Dermis microvascular lymphatic vessel endothelial cell (primary cell): ENCODE measurements at places on chromosomes 12 and 14. TPM values are rescaled to one million over a fixed set of nuclear protein-coding genes. Genes with fewer than 3 reads are reported as not detected.

The TRIP11 gene
- 20.8 and 26.2 TPM in 2 replicates for total RNA-seq

GRCh38 chr14:42469637-42470426 lies 863.2 kb downstream of the LRFN5 start:
- DNase-seq, result no peak

DNA sequence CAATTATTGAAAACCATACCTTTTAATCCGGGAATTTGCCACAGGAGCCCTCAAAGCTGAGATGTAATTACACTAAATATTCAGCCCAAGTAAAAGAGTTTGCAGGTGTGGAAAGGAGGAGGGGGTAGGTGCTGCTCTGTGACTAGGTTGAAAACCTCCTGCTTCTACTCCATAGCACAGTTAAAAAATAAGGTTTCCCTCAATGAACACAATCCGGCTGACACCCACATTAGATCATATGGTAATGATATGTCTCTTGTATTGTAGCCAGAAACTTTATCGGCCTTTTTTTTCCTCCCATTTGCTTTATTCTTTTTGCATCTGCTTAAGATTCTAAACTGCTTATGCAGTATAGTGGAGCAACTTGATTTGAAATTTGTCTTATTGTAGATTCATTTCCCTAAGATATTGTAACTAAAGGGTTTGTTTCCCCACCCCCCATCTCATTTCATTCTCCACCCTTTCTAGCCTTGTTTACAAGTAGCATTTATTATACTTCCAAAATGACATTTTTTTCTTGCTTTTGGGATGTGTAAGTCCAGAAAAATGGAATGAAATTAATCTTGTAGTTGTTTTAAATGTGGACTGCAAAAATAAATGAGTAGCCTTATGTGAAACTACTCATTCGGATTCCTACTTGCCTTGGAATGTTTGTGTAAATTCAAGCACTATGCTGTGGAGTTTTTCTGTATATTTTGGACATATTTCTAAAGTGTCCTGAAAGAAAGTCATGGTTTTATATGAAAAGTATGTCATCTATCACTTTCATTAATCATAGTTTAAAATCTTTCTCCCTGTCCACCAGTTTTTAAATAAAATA lies at the start of gene DCN:
DCN (minus strand) TSS at position 182 of the 820 bp plus-strand sequence. CDS start 4,265 bp downstream, outside the sequence.
- DNase-seq, result no peak

The MAP3K9 gene
- under 0.01 and 0.13 TPM in 2 replicates for total RNA-seq

The RHEBL1 gene
- total RNA-seq, result 1.9 and 2.2 TPM in 2 replicates

The TNFRSF1A gene
- total RNA-seq, result 41.7 and 71.4 TPM in 2 replicates

The PDE3A gene
- 0.39 and 0.51 TPM in 2 replicates for total RNA-seq

The AMN gene
- total RNA-seq, result 0.13 TPM in 2 replicates

The LYZ gene
- under 0.01 TPM in 1 of 2 replicates, not detected in the other for total RNA-seq

DNA sequence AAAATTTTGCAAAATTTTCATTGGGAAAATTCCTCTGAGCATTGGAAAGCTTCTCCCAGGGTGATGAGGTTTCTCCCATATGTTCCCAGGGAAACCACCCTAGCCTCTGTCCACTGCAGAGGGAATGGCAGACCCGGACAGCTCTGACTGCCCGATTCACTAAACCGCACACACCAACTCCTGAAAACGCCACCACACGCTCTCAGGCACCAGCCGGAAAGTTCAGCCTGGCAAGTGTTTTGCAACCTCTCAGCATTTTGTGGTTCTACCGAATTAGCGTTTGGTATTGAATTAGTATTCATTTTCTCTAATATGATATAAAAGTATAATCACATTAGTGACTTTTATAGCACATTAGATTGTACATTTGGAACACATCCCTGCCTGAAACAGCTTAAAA lies 213.4 kb downstream of the PHETA1 start:
- no peak for DNase-seq

DNA sequence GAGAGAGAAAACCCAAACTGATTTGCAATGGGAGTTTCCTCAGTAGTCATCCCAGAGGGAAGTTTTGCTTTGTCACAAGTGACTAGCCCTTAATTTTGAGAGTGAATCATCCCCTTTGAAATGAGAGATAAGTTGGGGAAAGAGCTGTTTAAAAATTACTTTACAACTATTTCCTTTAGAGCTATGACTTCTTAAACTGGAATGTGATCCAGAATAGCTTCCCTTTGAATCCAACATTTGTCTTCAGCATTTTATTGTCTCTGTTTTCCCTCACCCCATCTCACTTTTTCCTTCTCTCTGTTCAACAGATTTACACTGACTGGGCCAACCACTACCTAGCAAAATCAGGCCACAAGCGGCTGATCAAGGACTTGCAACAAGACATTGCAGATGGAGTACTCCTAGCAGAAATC lies 109.3 kb downstream of the NAV3 start:
- DNase-seq, result peak; percentile 86

DNA sequence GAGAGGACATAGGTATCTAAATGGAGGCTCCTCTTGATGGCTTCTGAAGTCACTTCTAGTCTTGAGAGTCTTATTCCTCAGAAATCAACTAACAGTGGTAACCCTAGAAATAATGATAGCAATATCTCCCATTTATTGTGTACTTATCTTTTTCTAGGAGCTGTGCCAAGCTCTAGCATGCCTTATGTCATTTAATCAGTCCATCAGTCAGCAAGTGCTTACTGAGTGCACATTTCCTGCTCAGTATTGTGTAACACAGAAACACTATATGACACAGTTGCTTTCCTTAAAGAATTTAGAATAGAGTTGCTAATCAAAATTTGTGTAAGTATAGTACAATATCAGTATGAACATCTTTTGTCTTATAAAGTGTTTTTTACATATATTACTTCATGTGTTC lies 36.6 kb downstream of the KRT76 start:
- peak; percentile 12 for DNase-seq

GRCh38 chr14:28163897-28164296 lies 602.7 kb upstream of the FOXG1 start:
- no peak for DNase-seq

GRCh38 chr12:115353467-115353866 lies 669.5 kb upstream of the TBX3 start:
- DNase-seq, result no peak

GRCh38 chr14:67941456-67942018 lies 122.0 kb downstream of the RAD51B start:
- peak; percentile 7 for DNase-seq

DNA sequence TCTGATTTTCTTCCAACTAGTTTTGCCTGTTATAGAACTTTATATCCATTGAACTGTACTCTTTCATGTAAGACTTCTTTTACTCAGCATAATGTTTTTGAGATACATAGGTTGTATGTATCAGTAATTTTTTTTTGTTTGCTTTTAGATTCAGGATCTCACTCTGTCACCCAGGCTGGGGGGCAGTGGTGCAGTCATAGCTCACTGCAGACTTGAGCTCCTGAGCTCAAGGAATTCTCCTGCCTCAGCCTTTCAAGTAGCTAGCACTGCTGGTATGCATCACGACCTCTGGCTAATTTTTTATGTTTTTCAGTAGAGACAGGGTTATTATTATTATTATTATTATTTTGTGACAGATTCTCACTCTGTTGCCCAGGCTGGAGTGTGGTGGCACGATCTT lies 65.0 kb upstream of the DDHD1 start:
- DNase-seq, result no peak

- no peak for DNase-seq
These were observed 371.3 kb upstream of the FAR2 start for GRCh38 chr12:28777603-28778365.

The GLT8D2 gene
- total RNA-seq, result 3.9 and 4.8 TPM in 2 replicates

DNA sequence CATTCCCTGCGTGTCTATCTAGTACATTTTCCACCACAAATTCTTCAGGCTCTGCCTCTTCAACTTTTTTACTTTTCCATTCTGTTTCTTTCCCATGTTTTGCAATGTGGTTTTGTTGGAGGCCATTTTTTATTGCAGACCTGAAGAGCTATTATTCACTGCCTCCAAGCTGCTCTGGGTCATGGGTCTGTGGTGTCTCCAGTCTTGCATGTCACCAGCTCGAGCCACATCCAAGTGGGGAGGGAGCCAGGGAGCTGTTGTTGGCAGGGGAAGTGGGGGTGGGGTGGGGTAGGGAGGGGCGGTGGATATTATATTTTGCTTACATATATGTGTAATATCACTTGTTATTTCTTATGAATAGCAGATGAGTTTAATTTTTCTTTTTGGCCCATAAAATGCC lies 69.1 kb downstream of the VEZT start:
- no peak for DNase-seq

DNA sequence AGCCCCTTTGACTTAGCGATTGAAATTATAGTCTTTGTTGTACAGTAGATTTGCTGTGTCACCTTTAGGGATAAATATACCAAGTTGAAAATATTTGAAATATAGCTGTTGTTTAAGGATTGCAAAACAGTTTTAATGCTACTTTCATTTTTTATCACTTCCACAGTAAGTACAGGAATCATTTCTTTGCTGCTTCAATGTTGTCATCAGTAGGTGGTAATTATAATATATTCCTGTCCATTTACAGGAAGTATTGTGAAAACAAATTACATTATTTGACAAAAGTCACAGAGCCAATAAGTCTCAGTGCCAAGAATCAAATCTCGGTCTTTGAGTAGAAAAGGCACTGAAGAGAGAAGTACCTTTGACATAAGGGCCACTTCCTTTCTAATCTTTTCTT lies 342.6 kb upstream of the RGS6 start:
- no peak for DNase-seq

DNA sequence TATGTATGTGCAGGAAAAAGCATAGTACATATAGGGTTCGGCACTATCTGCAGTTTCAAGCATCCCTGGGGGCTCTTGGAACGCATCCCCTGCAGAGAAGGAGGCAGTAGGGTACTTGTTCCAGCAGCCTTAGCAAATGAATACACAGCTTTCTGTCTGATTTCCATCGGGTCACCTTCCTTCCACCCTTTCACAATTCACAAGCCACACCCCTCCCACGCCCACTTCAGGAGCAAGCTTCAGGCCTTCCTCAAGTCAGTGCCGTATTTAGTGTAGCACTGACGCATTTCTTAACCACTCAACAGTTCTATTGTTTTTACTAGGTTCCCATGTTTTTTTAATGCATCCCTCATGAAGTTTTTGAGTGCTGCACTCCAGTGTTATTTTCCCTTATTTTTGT lies 64.2 kb downstream of the CLMN start:
- peak; percentile 66 for DNase-seq

GRCh38 chr12:25903603-25904245 lies 54.8 kb upstream of the RASSF8 start:
- no peak for DNase-seq

DNA sequence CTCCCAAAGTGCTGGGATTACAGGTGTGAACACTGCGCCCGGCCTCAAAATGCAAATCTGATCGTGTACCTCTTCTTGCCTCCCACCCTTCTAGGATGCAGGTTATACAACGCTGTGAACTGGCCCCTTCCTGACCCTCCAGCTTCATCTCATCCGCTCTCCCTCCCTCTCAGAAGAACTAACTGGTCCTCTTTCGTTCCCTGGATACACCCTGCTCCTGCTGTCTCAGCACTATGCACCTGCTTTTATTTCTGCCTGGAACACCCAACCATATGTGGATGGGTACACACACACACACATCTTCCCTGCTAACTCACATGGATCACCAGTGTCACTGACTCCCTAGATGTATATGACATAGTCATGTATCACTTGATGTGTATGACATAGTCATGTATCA lies 56.1 kb upstream of the VASH1 start:
- DNase-seq, result no peak

DNA sequence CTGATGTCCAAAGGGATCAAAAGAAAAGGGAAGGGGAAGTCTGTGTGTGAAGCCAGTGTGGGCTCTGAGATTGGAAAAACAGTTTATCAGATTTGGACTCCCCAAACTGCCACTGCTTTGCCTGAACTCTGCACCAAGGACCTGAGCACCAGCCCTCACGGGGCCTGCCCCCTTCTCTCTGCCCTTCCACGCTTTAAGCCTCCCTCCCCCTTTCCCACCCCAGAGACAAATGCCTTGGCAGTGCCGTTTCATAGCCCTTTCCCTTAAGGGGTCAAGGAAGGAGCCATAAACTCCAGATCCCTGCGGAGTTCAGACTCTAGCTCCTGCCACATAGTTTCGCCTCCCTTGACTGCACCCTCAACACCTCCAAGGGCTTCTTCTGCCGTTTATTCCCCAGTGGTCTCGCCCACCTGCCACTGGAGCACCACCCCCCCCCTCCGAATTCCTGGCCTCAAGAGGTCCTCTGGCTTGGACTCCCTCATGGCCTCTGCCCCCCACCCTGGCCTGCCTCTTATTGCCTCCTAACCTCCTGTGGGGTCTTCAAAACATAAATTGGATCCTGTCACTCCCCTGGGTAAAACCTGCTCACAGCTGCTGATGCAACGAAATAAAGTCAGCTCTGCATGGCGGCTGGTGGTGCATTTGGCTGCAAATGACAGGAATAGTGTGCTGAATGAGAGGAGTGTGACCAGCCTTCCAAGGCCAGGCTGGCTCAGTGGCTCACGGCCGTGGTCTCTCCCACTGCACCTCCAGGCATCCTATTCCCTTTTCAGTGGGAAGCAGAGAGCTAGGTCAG lies 18.8 kb downstream of the SLC25A29 start:
- no peak for DNase-seq

The RIMKLB gene
- total RNA-seq, result 31.8 and 56.9 TPM in 2 replicates

GRCh38 chr14:103386713-103387329 lies 1.6 kb downstream of the MARK3 start:
- peak; percentile 27 for DNase-seq

DNA sequence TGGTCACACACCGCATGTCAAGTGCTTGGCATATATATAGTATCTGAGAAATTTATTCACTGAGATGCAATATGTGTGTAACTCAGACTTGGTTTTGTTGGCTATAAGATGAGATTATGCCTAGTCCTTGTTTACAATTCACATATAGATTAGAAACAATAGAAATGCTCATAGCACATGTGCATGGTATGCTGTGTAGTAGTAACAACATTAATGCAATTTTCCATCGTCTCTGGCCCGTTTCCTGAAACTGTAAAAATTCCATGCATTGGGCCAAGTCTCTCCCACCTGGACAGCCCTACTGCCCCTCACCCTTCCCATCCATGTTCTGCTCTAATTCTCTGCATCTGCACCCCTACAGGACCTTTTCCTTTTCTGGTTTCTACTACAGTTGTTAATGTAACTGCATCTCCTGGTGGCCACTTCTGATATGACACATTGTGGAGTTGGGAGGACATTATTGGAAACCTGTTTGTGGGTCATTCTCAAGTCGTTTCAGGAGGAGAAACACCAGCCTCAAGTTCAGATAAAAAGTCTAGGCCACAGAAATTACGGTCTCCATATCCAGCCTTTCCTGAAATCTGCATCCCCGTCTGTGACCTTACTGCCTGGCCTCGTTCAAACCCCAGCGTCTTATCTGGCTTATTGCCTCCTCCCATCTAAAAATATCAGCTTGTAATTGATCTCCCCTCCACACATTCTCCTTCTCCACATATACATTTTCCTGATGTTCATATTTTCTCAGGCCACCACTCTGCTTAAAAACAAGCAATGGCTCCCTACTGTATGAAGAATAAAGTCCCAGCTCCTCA lies 37.5 kb downstream of the EMP1 start:
- DNase-seq, result no peak
